Mesothelial cell of epicardium (in vitro differentiated cells): ENCODE measurements at places on chromosomes 3 and 15. TPM values are rescaled to one million over a fixed set of nuclear protein-coding genes. Genes with fewer than 3 reads are reported as not detected.

GRCh38 chr3:2110597-2111117 lies 12.0 kb downstream of the CNTN4 start:
- DNase-seq: no peak
- peaks cover 26% of the 10 kb centered on the region for H3K36me3 ChIP-seq
- H3K27ac ChIP-seq: no peak overlapping the region
- no peaks in the 10 kb centered on the region for H3K27me3 ChIP-seq

- no peak for DNase-seq
- H3K27me3 ChIP-seq: no peaks in the 10 kb centered on the region
Measured at GRCh38 chr15:74332611-74333010, 34.8 kb downstream of the CYP11A1 start.

DNA sequence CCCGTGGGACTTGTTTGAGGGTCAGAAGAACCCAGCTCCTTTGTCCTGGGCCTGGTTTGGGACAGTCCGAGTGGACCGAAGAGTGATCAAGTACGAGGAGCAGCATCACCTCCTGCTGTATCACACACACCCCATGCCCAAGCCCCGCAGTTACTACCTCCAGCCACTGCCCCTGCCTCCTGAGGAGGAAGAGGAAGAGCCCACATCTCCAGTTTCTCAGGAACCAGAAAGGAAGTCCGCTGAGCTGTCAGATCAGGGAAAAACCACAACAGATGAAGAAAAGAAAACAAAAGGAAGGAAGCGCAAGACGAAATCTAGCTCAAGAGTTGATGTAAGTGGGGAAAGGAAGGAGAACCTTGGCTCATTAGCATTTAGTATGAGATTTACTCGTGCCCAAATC lies 3.3 kb upstream of the P2RY12 start:
- no peaks in the 10 kb centered on the region for H3K27me3 ChIP-seq
- H3K36me3 ChIP-seq: peaks cover 8% of the 10 kb centered on the region
- no peak overlapping the region for H3K27ac ChIP-seq
- H3K4me3 ChIP-seq: no peak overlapping the region

The GALK2 gene
- 22.1 to 26.1 TPM (median 25.4 TPM) in 3 replicates for total RNA-seq

The GCSAM gene
- total RNA-seq: 0.67 to 1.2 TPM (median 0.93 TPM) in 3 replicates
